ENCODE measurements at places on chromosomes 16 and 17. TPM values are rescaled to one million over a fixed set of nuclear protein-coding genes. Genes with fewer than 3 reads are reported as not detected.

The CLEC3A gene
- 0.04 TPM for polyA plus RNA-seq

The SP6 gene
- 2.5 TPM for polyA plus RNA-seq

The CDH16 gene
- polyA plus RNA-seq: 8.5 TPM

The CHMP1A gene
- 78.6 TPM for polyA plus RNA-seq

The RAPGEFL1 gene
- 37.2 TPM for polyA plus RNA-seq

The PTX4 gene
- polyA plus RNA-seq: 0.04 TPM

The PRR15L gene
- 388 TPM for polyA plus RNA-seq

The SMARCE1 gene
- polyA plus RNA-seq: 75.4 TPM

The SMIM36 gene
- not detected for polyA plus RNA-seq

The TM4SF5 gene
- polyA plus RNA-seq: 503 TPM

The BCAR1 gene
- 61.1 TPM for polyA plus RNA-seq

The CLEC19A gene
- not detected for polyA plus RNA-seq

The TEKT5 gene
- not detected for polyA plus RNA-seq

The DHRS7C gene
- not detected for polyA plus RNA-seq

The FBXW10B gene
- polyA plus RNA-seq: 1.0 TPM

The C17orf50 gene
- not detected for polyA plus RNA-seq

The FN3K gene
- polyA plus RNA-seq: 17.9 TPM
